ENCODE measurements at places on chromosomes 12 and 14.

GRCh38 chr12:88113871-88114270, 28.0 kb downstream of the CEP290 start:
- DNase-seq = no peak

- no peak for DNase-seq
Observed at GRCh38 chr12:4269279-4269991, 4.1 kb upstream of the CCND2 start.

- no peak for DNase-seq
Observed at GRCh38 chr12:98464190-98464589, 51.2 kb upstream of the TMPO start.

- no peak for DNase-seq
Observed at GRCh38 chr14:23817164-23817767, 136.3 kb upstream of the DHRS4 start.

- peak; percentile 73 for DNase-seq
Observed at GRCh38 chr12:6914246-6914946, at the start of gene ENO2. ENO2 (plus strand) TSS chr12:6914580; CDS start chr12:6915833, 1,253 bp downstream.

GRCh38 chr12:52178984-52179383, 12.8 kb downstream of the KRT80 start:
- DNase-seq = no peak
